ENCODE measurements at places on chromosomes 2 and 18.

- DNase-seq: no peak
These were observed 165.0 kb downstream of the RAD51AP2 start for GRCh38 chr2:17353263-17353662.

- no peak for DNase-seq
These were observed 141.4 kb downstream of the SNTG2 start for GRCh38 chr2:1091895-1092585.

DNA sequence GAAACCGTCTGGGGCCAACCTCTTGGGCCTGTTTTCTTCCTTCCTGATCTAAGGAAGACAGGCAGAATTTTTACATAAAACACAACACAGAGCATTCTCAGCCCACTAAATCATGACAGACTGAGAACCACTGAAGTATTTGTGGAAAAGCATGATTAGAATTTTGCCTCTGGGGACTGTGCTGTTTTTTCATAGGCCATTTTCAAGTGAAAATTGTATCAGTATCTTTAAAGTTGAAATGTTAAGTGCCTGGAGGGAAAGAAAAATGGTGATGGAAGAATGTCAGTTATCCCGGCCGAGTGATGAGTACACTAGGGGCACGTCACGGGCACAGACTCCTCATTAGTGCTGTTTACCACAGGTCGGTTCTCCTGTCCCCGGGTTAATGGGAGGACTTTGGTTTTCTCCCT is 36.9 kb downstream of the EHD3 start:
- DNase-seq: no peak

DNA sequence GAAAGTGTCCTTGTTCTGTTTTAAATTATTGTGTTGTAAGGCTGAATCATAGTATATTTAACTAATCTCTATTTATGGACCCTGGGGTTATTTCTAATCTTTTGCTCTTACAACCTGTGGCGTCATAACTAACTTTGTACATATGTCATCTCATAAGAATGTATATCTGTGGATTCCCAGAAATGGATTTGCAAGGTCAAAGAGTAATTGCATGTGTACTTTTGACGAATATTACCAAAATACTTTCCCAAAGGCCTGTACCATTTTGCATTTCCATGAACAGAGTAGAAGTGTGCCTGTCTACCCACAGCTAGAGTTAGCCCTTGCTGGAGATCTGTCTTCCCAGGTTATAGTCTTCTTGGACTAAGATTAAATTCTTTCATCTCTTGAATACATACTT is 42.8 kb downstream of the SEMA4F start:
- DNase-seq: no peak

GRCh38 chr2:208101716-208102631 is 22.4 kb downstream of the CRYGD start:
- DNase-seq: no peak

Data from stimulated activated CD4-positive, alpha-beta T cell treated with anti-CD3 and anti-CD28 coated beads, TNF-alpha, amount 100 ng/mL, for 1 hour (primary cell).